IMR-90 (cell line): ENCODE measurements at places on chromosomes 3 and 15.

DNA sequence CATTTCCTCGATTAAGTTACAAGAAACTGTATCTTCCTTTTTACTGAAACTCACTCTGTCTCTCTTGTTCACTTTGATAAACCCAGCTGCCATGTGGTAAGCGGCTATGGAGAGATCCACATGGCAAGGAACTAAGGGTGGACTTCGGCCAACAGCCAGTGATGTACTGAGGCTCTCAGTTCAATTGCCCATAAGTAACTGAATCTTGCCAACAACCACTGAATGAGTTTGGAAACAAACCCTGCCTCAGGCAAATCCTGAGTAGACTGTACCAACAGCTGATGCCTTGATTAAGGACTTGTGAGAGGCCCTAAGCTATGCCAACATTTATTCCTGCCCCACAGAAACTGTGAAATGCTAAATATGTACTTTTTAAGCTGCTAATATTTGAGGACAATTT lies 433.5 kb downstream of the PLOD2 start:
- no peak for DNase-seq

DNA sequence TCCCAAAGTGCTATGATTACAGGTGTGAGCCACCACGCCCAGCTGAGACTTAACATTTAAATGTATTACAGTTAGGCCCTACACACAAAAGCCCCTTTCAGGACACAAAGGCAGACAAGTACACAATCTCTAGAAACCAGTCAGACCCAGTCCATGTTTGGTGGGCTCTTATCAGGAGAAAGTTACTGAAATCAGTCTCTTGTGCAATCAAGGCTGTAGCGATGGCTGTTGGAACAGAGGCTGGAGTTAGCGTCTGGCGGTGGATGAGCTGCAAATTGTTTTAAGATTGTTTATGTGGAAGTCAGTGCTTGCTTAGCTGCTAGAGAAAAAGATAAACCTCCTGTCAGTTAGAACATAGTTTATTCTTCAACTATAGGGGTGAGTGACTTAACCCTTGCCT lies 89.5 kb upstream of the SNRPN start:
- DNase-seq = peak; percentile 16

DNA sequence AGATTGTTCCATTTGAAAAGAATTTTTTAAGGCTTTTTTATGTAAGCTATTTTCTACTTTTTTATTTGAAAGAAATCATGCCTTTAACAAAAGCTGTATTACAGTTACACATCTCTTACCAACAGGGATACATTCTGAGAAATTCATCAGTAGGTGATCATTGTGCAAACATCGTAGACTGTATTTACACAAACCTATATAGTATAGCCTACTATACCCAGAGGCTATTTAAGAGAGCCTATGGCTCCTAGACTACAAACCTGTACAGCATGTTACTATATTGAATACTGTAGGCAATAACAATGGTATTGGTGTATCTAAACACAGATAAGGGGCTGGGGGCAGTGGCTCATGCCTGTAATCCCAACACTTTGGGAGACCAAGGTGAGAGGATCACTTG lies 43.1 kb downstream of the PEAK1 start:
- no peak for DNase-seq

GRCh38 chr15:93340406-93340805 lies 251.4 kb upstream of the RGMA start:
- DNase-seq = no peak

- no peak for DNase-seq
These were observed 678.8 kb downstream of the DIPK2A start for GRCh38 chr3:144650380-144650779.

DNA sequence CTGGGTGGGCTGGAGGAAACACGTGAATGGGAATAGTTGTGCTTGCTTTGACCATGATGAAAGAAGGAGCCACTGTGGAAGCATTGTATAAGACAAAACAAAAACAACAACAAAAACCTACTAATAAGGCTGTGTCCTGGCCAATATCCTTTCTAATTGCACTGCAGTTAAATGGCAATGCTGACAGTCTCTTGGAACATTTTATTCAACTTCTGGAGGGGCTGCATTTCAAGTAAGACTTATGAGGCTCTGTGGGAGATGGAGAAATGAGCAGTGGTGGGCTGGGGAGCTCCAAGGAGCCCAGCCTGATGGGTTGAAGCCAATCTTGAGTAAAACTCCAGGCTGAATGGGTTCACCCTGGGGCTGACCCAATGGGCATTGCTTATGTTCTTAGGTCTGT lies 99.8 kb upstream of the ROPN1 start:
- DNase-seq = no peak

DNA sequence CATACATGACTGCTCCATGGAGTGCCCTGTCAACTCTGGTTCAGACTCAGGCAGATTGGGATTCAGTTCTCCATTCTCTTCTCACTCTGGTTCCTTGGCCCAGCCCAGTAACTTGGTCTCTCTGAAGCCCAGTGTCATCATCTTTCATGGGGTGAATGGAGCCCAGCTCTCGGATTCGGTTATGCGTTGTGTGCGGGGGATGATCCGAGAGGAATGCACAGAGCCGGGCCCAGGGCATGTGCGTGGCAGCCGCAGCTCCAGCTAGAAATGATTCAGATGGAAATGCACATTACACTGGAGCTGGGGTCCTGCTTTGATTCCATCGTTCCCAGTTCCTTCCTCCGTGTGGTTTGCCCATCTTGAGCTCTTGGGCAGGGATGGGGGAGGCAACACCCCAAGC lies 189.4 kb downstream of the FEZF2 start:
- no peak for DNase-seq

- no peak for DNase-seq
These were observed 11.0 kb upstream of the LRRC31 start for GRCh38 chr3:169880576-169881250.

DNA sequence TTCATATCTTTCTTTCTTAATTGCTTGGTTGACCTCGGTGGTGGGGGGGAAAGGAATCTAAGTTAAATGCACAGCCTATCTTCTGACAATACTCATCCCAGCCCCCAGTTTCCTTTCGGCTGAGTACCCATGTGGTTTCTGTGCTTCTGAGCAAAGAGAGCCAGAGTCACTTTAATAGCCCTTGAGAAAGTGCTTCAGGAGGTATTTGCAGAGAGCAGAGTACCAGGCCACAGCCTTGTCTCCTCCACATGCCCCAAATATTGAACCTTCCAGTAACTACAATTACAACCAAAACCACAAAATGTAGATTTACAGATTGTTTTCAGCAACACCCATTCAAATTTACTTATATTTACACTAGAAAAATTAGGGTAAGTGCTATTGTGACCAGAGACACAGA lies 647.4 kb downstream of the NR2F2 start:
- no peak for DNase-seq

GRCh38 chr15:42788725-42789124 lies 51.8 kb upstream of the CDAN1 start:
- DNase-seq = no peak

GRCh38 chr15:25694239-25694584 lies 168.9 kb downstream of the ATP10A start:
- DNase-seq = no peak

DNA sequence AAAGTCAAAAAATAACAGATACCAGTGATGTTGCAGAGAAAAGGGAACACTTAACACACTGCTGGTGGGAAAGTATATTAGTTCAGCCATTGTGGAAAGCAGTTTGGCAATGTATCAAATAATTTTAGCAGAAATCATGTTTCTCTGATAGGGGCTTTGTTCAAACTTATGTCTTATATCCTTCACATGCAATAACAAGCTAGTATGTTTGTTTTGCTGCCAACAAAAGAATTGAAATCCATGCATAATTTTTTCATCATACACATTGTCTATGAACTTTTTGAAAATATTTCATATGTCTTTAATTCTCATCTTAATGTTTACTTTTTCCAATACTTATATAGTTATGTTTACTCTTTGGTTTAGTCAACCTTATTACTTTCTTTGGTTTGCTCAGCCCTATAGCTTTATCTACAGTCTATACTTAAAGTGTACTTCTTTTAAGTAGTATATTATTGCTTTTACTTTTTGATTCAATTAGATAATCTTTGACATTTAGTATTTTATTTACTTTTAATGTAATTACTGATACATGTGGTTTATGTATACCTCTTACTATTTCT lies 639.6 kb upstream of the CBLB start:
- DNase-seq = no peak

DNA sequence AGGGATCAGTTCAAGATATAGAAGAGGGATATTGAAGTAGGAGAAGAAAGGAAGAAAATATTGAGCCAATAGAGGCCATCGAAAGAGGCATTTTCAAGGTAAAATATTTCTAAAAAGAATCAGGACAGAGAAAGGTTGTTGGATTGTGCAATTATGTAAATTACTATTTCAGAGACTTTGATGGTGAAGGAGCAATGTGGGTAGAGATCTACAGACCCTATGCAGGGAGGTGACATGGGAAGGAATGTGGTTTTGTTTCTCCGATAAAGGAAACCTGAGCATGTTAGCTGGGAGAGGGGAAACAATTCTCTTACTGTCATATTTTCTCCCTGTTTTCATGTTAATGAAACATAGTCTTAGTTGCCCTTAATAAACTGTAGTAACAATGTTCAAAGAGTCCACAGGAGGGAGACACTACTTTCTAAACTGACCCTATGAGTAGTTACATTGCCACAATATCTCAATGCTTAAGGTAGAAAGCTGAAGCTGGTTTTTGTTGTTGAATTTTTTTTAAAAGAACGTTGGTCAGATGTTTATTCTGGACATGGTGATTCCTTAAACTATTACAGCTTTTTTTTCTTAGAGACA lies 133.3 kb downstream of the GRM7 start:
- DNase-seq = no peak

DNA sequence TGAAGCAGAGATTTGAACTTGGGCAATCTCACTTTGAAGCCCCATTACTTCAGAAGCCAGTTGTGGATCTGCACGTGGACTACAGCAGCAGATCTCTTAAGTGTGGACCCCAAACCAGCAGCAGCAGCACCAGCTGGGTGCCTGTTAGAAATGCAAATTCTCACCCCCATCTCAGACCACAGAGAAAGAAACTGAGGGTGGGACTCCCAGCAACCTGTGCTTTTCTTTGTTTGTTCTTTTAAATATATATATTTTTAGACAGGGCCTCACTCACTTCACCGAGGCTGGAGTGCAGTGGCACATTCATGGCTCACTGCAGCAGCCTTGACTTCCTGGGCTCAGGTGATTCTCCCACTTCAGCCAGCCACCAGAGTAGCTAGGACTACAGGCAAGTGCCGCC lies 53.2 kb downstream of the SLTM start:
- DNase-seq = no peak

- no peak for DNase-seq
These were observed 381.2 kb downstream of the GABRB3 start for GRCh38 chr15:26391567-26392194.

GRCh38 chr3:147699175-147699838 lies 290.1 kb downstream of the ZIC1 start:
- peak; percentile 21 for DNase-seq

DNA sequence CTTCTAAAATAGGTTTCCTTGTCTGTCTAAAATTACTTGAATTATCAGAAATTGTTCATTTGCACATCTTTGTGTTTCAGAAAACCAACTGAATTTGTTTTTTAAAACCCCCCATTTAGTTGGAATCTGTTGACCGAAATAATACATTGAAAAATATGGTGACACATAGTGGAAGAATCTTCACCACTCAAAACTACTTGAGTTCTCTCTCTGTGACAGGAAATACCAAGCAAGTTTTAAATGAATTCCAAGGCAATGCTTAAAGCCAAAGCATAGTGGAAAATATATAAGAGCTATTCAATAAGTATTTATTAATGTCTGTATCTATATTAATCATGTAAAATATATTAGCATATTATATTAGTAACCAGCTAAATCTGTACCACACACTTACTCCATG lies 224.9 kb upstream of the COL8A1 start:
- DNase-seq = peak; percentile 76

- peak; percentile 58 for DNase-seq
These were observed 77.1 kb downstream of the WDR76 start for GRCh38 chr15:43903864-43904290.

DNA sequence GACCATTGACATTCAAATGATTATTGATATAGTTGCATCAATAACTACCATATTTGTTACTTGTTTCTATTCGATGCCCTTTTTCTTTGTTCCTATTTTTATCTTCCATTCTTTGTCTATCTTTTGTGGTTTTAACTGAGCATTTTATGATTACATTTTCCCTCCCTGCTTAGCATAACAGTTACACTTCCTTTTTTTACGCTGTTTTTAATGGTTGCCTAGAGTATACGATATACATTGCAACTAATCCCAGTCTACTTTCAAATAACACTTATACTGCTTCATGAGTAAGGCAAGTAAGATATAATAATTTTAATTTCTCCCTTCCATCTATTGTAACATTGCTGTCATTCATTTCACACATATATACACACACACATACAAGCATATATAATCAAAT lies 26.3 kb downstream of the COL6A6 start:
- DNase-seq = no peak

DNA sequence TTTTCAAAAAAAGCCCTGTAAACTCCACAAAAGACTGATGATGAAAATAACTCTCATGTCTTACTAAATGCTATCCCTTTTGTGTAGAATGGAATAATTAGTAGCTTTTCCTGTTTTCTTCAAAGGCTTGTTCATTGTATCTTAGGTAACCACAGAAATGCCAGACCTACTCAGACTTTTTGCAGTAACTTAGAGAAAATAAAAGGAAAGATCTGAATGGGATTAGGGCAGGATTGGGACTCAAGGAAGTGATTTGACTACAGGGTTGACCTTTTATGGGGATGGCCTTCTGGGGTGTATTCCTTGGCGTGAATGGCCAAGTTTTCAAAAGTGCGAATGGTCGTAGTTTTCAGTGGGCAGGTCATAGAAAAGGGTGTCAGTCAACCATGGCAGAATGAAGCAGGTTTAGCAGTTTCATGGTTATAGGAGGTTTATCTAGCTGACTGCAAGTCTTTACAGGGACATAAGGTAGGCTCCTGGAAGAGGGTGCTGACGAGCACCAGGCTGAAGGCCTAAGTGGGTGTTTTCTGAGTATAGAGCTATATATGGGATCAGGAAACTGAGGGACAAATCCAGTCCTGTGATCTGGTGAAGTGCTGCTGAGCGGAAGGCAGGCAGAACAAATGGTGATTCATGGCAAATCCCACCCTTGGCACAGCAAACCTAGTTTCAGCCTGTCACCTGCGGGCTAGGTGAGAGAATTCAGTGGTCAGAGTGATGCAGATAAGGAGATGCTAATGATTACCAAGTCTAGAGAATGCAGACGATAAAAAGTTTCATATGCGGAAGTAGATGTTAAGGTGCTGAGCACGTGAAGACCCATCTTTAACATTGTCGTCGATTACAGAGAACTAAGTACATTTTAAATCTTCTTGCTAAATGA lies 46.4 kb downstream of the IL1RAP start:
- DNase-seq = no peak

GRCh38 chr3:20136231-20136630 lies 49.8 kb downstream of the SGO1 start:
- DNase-seq = peak; percentile 12

DNA sequence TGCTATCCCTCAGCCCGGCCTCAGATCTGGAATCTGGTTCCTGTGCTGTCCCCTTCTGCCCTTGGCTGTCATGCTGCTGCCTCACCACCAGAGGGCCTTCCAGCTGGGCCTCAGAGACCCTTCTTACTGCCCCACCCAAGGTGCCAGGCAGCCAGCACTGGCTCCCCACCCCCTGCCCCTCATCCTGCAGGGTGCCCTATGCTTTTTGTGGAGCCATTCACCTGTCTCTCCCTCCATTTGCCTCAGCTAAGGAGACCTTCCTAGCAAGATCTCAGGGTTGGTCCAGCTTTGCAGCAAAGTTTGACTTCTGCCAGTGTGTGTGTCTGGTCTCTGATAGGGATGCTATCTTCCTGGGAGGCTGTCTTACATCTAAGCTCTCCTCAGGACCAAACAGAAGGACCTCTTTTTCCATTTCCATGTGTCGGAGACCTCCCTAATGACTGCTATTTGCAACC lies 1.9 kb upstream of the VWA5B2 start:
- DNase-seq = no peak
